ENCODE measurements at places on chromosomes 3 and 15. TPM values are rescaled to one million over a fixed set of nuclear protein-coding genes. Genes with fewer than 3 reads are reported as not detected.

GRCh38 chr3:50156549-50157493 is 1.7 kb downstream of the SEMA3F start:
- H3K4me1 ChIP-seq: peaks cover 50% of the 10 kb centered on the region
- peaks cover 23% of the 10 kb centered on the region for H3K27me3 ChIP-seq
- H3K4me3 ChIP-seq: peak overlapping the region; percentile 67
- no peaks in the 10 kb centered on the region for H3K36me3 ChIP-seq

GRCh38 chr3:157981819-157982218 is 124.4 kb downstream of the SHOX2 start:
- H3K4me1 ChIP-seq: no peaks in the 10 kb centered on the region
- no peaks in the 10 kb centered on the region for H3K27me3 ChIP-seq
- no peak overlapping the region for H3K27ac ChIP-seq
- DNase-seq: no peak

- H3K27ac ChIP-seq: no peak overlapping the region
- no peaks in the 10 kb centered on the region for H3K27me3 ChIP-seq
- no peaks in the 10 kb centered on the region for H3K4me1 ChIP-seq
- DNase-seq: no peak
Measured at GRCh38 chr3:104933972-104934371, 432.7 kb upstream of the ALCAM start.

DNA sequence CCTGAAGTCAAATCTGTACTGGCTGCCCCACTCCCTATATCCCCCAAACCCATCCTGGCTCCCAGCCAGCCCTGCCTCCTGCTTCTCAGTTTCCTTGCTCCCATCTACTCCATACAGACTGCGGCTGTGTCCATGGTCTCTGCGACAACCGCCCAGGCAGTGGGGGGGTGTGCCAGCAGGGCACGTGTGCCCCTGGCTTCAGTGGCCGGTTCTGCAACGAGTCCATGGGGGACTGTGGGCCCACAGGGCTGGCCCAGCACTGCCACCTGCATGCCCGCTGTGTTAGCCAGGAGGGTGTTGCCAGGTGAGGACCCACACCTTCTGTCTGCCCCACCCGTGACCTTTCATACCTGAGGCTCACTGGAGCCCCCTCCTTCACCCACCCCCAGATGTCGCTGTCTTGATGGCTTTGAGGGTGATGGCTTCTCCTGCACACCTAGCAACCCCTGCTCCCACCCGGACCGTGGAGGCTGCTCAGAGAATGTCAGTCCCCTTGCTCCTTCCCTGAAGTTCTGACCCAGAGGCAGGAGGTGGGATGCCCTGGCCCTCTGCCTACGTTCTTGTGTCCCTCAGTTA is 14.7 kb downstream of the STAB1 start:
- H3K27me3 ChIP-seq: no peaks in the 10 kb centered on the region
- peaks cover 4% of the 10 kb centered on the region for H3K36me3 ChIP-seq

- no peaks in the 10 kb centered on the region for H3K36me3 ChIP-seq
- H3K27ac ChIP-seq: no peak overlapping the region
- H3K4me3 ChIP-seq: no peak overlapping the region
- H3K4me1 ChIP-seq: no peaks in the 10 kb centered on the region
Measured at GRCh38 chr15:94164971-94165370, 66.4 kb upstream of the MCTP2 start.

DNA sequence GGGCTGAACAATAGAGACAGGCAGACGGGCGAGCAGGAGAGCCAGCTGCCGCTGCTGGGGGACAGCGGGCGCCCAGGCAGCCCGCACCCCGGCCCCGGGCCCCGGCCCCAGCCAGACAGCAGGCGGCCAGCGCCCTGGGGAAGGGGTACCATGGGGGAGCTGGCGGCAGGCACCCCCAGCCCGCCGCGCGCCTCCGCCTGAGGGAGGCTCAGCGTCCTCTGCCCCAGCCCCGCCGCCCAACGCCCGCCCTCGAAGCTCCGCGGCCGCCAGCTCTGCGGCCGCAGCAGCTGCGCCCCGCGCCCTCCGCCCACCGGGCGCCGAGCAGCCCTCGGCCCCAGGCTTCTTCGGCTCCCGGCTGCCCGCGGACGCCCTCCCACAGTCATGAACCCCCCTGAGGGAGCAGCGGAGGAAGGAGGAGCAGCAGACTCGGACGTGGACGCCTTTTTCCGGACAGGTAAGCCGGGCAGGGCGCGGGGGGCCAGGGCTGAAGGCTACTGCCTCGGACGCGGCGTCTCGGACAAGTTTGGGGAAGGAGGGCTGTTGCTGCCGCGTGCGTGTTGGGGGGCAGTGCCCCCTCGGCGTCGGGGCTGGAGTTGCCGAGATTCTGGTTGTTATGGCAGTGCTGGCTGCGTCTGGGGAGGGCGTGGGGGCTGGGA is 41.6 kb upstream of the ROPN1 start:
- peak; percentile 32 for DNase-seq
- no peaks in the 10 kb centered on the region for H3K36me3 ChIP-seq
- peak within 1 kb of the TSS; percentile 95 for H3K27ac ChIP-seq
- peaks cover 8% of the 10 kb centered on the region for H3K4me1 ChIP-seq

DNA sequence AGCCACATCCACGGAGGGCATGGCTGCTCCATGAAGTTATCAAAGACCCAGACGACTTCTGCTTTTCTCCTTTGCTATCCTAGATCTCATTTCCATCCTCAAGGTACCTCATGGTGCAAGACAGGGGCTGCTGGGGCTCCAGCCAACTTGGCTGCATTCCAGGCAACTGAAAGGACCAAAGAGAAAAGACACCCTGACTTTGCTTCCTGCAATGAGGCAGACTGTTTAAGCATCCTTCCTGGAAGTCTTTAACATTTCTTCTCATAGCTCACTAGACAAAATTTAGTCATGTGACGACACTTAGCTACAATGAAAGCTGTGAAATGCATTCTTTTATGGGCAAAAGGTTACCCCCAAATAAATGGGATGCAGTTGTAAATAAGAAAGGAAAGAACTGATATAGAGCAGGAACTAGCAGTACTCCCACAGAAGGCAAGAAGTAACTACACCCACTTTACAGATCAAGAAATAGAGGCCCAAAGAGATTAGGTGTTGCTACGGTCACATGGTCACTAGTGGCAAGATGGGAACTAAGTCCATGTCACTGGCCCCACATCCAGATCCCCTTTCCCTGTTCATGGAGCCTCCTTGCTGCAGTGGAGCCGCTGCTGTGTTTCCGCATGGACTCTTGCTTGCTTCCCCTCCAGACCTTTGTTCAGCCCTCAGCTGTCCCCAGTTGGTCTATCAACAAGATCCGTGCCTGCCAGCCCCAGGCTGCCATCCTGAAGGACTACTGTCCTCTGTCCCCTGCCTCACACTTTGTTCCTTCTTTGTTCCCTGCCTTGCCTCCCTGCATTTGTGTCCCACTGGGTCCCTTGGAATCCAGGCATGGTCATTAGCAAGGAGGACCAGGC is 107.0 kb downstream of the XXYLT1 start:
- no peak for DNase-seq
- no peak overlapping the region for H3K4me3 ChIP-seq
- no peaks in the 10 kb centered on the region for H3K36me3 ChIP-seq
- no peak overlapping the region for H3K27ac ChIP-seq
- peaks cover 37% of the 10 kb centered on the region for H3K4me1 ChIP-seq
- H3K27me3 ChIP-seq: no peaks in the 10 kb centered on the region

GRCh38 chr3:126546549-126547239 is 12.0 kb downstream of the C3orf22 start:
- no peak for DNase-seq
- no peak overlapping the region for H3K4me3 ChIP-seq
- no peaks in the 10 kb centered on the region for H3K4me1 ChIP-seq
- H3K27ac ChIP-seq: no peak overlapping the region
- no peaks in the 10 kb centered on the region for H3K36me3 ChIP-seq
- H3K27me3 ChIP-seq: peaks cover 14% of the 10 kb centered on the region

- no peak for DNase-seq
- peaks cover 4% of the 10 kb centered on the region for H3K4me1 ChIP-seq
- no peak overlapping the region for H3K27ac ChIP-seq
- no peaks in the 10 kb centered on the region for H3K27me3 ChIP-seq
- no peak overlapping the region for H3K4me3 ChIP-seq
- no peaks in the 10 kb centered on the region for H3K36me3 ChIP-seq
Measured at GRCh38 chr3:65593780-65594752, 444.7 kb downstream of the MAGI1 start.

GRCh38 chr15:99502182-99502581 is 63.6 kb upstream of the MEF2A start:
- no peaks in the 10 kb centered on the region for H3K36me3 ChIP-seq
- no peak overlapping the region for H3K4me3 ChIP-seq
- no peak for DNase-seq
- H3K4me1 ChIP-seq: peaks cover 29% of the 10 kb centered on the region
- H3K27ac ChIP-seq: no peak overlapping the region

- peak overlapping the region; percentile 41 for H3K4me3 ChIP-seq
- peaks cover 16% of the 10 kb centered on the region for H3K4me1 ChIP-seq
- no peak for DNase-seq
- H3K36me3 ChIP-seq: no peaks in the 10 kb centered on the region
- no peaks in the 10 kb centered on the region for H3K27me3 ChIP-seq
- no peak overlapping the region for H3K27ac ChIP-seq
Measured at GRCh38 chr3:180680097-180680430, 775 bp upstream of the CCDC39 start.

DNA sequence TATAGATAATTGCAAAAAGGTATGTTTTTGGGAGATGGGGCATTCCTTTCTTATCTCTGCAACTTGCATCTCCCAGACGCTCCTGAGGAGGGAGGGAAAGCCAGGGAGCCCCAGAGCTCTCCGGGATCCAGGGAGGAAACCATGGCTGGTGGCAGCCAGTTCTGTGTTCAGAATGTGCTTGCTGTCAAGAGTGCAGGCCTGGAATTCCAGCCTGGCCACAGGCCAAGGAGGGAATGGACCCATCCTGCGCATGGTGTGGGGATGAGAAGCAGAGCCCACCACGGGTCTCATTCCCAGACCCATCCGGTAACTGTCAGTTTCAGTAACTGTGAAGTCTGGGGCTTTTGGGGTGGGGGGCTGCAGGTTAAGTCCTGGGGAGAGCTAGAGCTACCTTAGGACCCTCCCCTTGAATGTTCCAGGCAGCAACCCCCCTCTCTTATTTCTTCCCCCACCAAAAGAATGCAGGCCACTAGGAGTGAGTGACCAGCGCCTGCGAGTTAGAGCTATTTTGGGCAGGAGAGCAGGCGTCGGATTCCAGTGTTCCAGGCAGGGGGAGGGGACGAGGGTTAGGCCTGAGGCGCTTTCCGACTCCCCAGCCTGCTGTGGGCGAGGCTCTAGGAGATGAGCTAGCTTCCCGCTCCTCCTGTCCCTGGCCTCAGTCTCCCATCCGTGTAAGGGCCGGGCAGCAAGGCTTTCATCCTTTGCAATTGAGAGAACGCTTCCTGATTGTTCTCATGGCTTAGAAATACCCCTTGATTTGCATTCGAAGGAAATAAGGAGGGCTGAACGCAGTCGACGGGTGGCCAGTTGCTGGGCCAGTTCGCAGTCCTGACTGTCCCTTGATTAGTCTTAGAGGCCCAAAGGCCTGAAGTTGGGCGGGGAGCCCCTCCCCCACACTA is 781 bp upstream of the DAG1 start:
- H3K27me3 ChIP-seq: no peaks in the 10 kb centered on the region
- peak overlapping the region; percentile 100 for H3K27ac ChIP-seq
- no peaks in the 10 kb centered on the region for H3K36me3 ChIP-seq
- peaks cover 12% of the 10 kb centered on the region for H3K4me1 ChIP-seq
- peak; percentile 91 for DNase-seq

DNA sequence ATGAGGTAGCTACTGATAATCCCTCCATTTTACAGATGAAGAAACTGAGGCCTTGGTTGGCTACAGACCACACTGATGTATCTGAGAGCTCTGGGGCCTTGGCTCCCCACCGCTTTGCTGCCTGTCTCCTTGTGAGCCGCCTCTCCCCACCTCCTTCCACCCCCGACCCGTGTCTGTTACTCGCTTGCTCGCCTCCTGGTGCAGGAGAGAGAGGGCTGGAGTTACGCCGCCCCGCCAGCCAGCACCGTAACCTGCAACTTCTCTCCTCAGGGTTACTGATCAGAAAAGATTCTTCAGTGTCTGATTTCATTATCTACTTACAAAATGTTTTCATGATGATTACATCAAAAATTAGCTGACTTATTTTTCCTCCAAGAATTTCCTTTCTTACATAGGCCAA is 34.1 kb downstream of the TM2D3 start:
- H3K36me3 ChIP-seq: no peaks in the 10 kb centered on the region
- H3K4me3 ChIP-seq: no peak overlapping the region
- no peak for DNase-seq
- peak overlapping the region; percentile 38 for H3K27ac ChIP-seq

- peak overlapping the region; percentile 54 for H3K27ac ChIP-seq
- no peak for DNase-seq
- no peaks in the 10 kb centered on the region for H3K27me3 ChIP-seq
- no peak overlapping the region for H3K4me3 ChIP-seq
Measured at GRCh38 chr3:16084887-16085286, 89.6 kb upstream of the GALNT15 start.

- no peaks in the 10 kb centered on the region for H3K27me3 ChIP-seq
- H3K4me3 ChIP-seq: no peak overlapping the region
Measured at GRCh38 chr3:111819927-111820326, 39.1 kb upstream of the PHLDB2 start.

- no peaks in the 10 kb centered on the region for H3K4me1 ChIP-seq
- no peak overlapping the region for H3K4me3 ChIP-seq
- no peak overlapping the region for H3K27ac ChIP-seq
- no peaks in the 10 kb centered on the region for H3K36me3 ChIP-seq
- no peak for DNase-seq
Measured at GRCh38 chr3:127858937-127859336, 36.6 kb upstream of the MGLL start.

GRCh38 chr3:56923526-56924224 is 121.9 kb upstream of the ARHGEF3 start:
- H3K4me3 ChIP-seq: no peak overlapping the region
- no peaks in the 10 kb centered on the region for H3K27me3 ChIP-seq
- H3K27ac ChIP-seq: peak overlapping the region; percentile 77
- no peak for DNase-seq
- peaks cover 56% of the 10 kb centered on the region for H3K4me1 ChIP-seq

DNA sequence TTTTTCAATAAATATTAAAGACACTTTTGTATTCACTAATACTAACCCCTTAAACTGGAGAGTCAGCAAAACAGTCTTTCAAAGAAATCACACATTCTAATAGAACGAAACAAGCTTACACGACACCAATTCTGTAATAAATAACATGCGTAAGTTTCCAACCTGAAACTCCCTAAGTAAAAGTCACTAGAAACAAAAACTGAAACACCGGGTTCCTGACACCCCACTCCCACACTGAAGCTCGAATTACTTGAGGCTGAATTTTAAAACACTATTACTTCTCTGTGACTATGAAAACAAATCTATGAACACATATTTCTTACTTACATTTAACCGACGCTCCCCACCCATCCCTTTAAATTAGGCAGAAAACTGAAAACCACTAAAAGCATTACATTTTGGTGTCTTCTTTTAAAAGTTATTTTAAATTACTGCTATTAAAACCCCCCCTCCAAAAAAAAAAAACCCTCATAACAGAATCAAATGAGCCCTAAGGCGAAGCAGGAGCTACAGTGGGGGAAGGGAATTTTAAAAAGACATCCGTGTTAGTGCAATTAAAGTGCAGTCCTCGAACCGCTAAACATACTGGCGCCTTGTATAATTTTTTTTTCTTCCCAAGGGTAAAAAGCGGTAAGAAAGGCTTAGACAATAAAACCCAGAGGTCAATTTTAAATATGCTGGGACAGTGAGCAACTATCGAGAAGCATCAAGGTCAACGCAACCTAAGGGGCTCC is 878 bp downstream of the SPPL2A start:
- H3K27me3 ChIP-seq: no peaks in the 10 kb centered on the region
- no peak for DNase-seq
- H3K4me1 ChIP-seq: peaks cover 21% of the 10 kb centered on the region
- H3K36me3 ChIP-seq: no peaks in the 10 kb centered on the region
- H3K4me3 ChIP-seq: peak overlapping the region; percentile 81

HEMK1 gene
- 7.8 TPM for total RNA-seq

CALML4 gene
- 5.6 TPM for total RNA-seq

RPL4 gene
- 1,322 TPM for total RNA-seq

CAMKV gene
- not detected for total RNA-seq

SCN11A gene
- 0.05 TPM for total RNA-seq

ITGA11 gene
- total RNA-seq: 25.5 TPM

MNS1 gene
- 0.81 TPM for total RNA-seq

Data from heart left ventricle (tissue), 16 donors.